ENCODE measurements at places on chromosomes 3 and 15. TPM values are rescaled to one million over a fixed set of nuclear protein-coding genes. Genes with fewer than 3 reads are reported as not detected.

The CCK gene
- not detected for total RNA-seq

The LINGO1 gene
- not detected for total RNA-seq

The SLC9C1 gene
- total RNA-seq: not detected

DNA sequence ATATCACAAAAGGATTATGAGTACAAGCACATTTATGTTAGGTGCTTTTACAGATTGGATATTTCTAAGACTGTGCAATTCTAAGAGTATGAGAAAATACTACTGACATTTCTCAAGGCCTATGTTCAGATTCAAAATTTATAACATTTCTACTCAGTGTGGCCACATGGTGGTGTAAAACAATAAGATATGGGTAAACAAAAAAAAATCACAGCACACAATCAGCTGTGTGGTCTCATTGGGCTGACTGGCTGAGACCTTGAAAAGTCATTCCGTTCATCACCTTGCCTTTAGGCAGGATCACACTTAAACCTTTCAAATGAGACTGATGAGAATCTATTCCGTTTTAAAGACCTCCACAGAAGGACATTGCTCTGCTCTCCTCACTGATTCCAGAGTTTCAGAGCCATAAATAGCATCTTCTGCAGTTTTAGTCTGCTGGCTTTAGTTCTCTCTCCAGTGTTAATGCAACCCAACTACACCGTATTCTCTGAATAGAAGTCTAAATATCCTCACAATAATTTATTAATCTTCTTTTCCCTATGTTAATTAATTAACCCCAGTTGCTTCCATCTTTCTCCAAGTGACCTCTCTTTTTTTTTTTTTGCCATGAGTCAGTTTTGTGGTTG, 158.2 kb downstream of the SPATA16 start:
- no peak for DNase-seq

DNA sequence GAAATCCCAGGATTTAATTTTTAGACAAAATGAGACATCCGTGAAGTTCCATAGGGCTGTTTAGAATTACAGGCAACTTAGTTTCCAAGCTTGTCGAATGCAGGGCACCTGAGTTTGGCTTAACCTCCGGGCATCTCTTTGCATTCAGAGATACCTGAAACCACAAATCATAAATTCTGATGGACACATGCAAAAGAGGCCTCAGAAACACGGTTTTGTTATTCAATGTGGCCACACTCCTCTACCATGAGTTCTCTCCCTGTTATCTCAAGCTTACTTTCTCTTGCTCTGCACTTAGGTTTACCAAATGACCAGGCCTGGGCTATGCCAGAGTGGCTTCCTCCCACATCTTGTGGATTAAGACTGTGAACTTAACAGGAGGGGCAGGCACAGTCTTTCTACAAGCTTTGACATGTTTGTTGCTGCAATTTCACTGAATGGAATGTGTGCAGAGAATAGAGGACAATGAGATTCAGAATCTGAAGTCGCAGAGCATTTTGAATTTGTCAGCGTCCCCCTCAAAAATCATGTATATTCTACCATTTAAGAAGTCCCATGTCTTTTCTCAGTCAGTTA, 137.7 kb downstream of the TPRG1 start:
- DNase-seq: no peak

- no peak for DNase-seq
These were observed 122.5 kb upstream of the SPRED1 start for GRCh38 chr15:38130205-38130567.

DNA sequence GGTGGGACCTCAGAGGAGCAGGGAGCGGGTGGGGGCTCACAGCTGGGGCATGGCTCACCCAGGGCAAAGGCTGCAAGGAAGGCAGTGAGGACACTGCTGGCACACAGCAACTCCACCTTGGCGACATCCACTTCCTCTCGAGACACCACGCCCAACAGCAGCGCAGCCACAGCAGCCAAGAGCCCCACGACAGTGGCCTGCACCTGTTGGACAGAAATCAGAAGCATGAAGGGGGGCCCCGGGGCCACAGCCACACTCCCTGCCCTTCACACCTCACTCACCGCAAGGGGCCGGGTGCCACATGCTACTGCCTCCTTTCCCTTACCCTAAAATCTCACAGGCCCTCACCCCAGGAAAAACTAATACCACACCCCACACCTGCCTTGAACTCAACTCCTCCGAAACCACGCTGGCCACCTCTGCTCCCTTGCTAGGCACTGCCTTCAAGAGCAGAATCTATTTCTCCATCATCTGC, 57.3 kb downstream of the ROPN1B start:
- DNase-seq: no peak

DNA sequence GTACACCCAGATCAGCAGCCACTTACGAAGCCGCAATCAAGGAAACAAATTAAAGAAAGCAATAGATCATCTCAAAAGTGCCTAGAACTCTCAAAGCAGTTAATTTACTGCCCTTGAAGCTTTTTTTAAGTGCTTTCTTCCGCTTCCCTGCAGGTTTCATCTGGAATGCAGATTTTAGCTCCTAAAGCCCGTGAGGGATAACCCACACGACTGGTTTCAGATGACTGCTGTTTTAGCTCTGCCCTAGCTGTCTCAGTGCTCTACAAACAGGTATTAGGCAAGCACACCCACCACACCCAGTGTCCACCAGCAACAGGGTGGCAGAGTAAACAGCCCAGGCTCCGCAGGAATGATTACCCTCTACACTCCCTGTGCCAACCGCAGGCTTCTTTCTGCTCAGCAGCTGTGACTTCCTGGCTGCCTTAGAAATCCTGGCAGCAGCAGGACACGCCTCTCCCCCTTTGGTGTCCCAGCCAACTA, 126.0 kb downstream of the FMN1 start:
- DNase-seq: no peak

Measured in CD8-positive, alpha-beta memory T cell (primary cell).